GM06990 (cell line): ENCODE measurements at places on chromosomes 16 and 17.

DNA sequence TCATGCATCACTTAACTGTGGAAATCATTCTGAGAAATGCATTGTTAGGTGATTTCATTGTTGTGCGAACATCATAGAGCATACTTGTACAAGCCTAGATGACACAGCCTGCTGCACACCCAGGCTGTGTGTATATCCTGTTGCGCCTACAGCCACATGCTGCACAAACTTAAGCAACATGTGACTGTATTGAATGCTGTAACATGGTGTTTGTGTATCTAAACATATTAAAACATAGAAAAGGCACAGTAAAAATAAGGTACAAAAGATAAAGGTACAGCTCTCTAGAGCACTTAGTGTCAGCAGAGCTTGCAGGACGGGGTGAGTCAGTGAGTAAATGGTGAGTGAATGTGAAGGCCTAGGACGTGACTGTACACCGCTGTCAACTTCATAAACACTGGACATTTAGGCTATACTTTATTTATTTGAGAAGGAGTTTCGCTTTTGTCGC is 11.9 kb downstream of the FOXK2 start:
- DNase-seq = no peak

DNA sequence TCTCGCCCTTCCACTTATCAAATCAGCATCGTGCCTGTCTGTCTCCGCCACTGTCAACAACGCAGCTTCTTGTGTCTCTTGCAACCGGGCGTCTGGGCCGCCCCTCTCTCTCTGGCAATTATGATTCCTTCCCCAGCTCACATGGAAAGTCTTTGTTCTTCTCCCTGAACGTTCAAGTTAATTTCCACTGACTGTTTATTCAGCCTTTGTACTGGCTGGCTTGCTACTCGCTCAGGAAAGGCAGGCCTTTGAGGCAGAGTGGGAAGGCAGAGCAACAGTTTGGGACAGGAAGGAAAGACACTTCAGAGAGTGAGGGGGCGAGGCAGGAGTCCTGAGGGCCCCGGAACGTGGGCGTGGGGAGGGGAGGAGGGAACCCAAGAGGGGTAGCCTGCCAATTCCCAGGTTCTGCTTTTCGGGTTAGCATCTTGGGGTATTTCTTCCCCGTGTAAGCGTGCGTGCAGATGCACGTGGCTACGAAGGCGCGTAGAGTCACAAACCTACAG is 50.8 kb downstream of the AKAP1 start:
- DNase-seq = no peak

GRCh38 chr17:41064301-41064700 is 1.4 kb downstream of the KRTAP2-4 start:
- DNase-seq = no peak

GRCh38 chr17:57534863-57535248 is 210.2 kb downstream of the CCDC182 start:
- DNase-seq = no peak

DNA sequence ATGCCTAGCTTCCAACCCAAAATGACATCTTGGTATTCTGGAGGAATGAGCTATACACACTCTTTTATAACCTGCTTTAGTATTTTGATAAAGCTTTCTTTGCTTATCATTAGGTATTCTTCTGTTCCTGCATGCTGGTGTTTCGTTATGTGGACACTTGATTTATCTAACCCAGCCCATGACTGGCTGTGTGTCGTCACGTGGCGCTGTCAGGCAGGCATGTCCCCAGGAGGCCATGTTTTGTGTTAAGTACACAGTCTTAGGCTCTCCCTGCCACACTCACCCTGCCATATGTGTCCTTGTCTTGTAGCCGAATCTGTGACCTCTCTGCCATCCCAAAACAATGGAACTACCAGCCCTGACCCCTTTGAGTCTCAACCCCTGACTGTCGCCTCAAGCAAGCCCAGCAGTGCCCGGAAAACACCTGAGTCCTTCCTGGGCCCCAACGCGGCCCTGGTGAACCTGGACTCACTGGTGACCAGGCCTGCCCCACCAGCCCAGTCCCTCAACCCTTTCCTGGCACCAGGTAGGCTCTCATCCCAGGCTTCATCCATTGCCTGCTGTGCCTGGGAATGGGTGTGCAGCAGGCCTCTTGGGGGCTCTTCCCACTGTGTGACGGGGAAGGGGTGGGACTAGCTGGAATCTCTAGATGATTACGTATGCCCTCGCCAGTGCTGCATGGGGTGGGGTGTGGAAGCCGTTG is 30.8 kb downstream of the B9D1 start:
- DNase-seq = no peak

GRCh38 chr17:64655704-64656103 is 6.4 kb downstream of the SMURF2 start:
- DNase-seq = no peak

DNA sequence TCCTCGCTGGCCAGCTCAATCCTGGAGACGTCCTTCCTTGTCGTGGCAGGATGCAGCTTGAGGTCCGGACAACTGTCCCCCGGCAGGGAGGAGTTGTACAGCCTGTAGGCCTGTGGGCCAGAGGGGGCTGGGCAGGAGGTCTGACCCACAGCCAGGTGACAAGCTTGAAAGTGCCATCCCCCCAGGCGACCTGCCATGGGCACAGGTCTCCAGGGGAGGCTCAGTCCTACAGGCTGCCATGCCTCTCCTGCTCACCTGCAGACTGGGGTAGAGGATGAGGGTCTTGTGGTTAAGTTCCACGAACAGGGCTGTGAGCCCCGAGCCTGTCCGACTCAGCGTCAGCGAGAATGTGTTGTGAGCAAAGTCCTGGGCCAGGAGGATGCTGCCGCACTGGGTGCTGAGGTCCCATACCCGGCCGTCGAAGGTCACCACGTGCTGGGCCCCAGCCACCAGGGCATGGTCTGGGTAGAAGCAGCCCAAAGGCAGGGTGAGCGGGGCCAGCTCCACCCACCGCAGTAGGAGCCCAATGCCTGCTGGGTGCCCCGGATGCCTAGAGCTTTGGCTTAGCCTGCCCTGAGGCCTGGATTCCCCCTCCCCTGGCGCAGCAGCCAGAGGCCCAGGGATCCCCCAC is 39.8 kb downstream of the RMI2 start:
- DNase-seq = no peak

- no peak for DNase-seq
These were observed 15.3 kb downstream of the CYTH1 start for GRCh38 chr17:78766743-78767294.

DNA sequence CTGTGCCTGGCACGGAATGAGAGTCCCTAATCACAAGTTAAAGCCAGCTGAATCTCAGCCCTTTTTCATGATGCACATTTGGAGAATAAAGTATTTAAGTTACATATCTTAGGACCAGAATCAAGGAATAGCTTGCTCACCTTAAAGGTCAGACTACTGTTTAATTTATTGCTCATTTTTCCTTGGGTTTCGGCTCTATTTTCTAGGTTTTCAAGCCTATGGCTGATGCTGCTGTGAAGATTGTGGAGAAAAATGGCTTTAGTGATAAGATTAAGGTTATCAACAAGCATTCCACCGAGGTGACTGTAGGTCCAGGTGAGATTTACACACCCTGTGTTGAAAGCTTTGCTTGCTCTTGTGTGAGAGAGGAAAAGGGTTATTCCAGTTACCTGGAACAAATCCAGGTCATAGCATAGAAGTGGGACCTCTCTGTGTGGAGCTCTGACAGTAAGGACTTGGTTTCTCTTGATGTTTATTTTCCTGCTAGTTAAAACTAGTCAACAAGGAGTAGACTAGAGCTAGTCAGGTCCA is 18.1 kb downstream of the PRMT7 start:
- no peak for DNase-seq

DNA sequence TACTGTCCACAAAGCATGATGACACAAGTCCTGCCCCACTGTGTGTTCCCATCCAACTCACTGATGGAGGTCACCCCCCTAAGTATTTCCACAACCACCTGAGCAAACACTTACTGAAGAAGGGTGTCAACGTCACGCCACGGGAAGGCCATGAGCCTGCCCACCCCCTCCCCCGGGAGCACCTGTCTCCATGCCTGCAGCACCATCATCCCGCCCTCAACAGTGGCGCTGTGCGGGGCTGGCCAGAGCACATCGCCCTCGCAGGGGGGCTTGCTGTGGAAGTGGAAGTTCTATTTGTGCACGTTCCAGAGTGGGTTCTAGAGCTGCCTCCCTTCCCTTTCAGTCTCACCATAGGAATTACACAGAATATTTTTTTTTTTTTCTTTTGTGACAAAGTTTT is 4.3 kb upstream of the MBTPS1 start:
- no peak for DNase-seq

GRCh38 chr16:3035289-3035971 is 1.3 kb downstream of the BICDL2 start:
- no peak for DNase-seq

- DNase-seq = no peak
These were observed 382.6 kb upstream of the GOT2 start for GRCh38 chr16:59116744-59117143.

- no peak for DNase-seq
These were observed 8.4 kb upstream of the MEOX1 start for GRCh38 chr17:43669971-43670644.

GRCh38 chr17:40097931-40098845 is 2.2 kb downstream of the NR1D1 start:
- DNase-seq = no peak

DNA sequence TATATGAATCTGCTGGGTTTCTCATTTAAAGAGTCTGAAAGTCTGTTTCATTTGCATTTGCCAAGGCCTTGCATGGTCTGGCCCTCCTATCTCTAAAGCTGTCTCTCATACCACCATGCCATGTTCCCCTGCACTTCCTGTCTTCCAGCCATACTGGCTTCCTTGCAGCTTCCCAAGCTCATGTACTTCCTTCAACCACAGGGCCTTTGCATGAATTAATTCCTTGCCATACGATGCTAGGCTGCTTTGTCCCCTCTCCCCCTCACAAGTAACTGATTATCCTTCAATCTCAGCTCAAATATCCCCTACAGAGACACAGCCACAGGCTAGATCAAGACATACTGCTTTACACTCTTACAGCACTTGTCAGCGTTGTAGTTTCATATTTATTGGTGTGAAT is 5.8 kb downstream of the CRYM start:
- no peak for DNase-seq

GRCh38 chr16:51939378-51939871 is 607.5 kb downstream of the TOX3 start:
- DNase-seq = no peak

GRCh38 chr16:704047-704446 is 1.6 kb downstream of the FBXL16 start:
- no peak for DNase-seq

DNA sequence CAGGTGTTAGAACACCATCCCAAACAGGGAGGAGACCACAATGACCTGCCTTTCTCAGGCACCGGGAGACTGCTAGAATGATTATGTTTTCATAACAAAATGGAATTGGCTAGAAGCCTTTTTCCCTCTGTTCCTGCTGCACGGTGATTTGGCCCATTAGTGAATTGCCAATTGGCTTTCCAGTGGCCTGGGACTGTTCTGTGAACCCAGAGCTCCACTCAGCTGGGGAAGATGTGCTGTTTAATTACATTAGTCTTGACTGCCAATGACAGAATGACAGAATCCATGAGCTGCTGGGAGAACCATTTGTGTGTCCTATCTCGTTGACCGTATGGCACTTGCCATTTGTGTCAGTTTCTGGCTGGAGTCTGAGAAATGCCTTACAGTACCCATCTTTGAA is 242.9 kb downstream of the CDH11 start:
- no peak for DNase-seq

DNA sequence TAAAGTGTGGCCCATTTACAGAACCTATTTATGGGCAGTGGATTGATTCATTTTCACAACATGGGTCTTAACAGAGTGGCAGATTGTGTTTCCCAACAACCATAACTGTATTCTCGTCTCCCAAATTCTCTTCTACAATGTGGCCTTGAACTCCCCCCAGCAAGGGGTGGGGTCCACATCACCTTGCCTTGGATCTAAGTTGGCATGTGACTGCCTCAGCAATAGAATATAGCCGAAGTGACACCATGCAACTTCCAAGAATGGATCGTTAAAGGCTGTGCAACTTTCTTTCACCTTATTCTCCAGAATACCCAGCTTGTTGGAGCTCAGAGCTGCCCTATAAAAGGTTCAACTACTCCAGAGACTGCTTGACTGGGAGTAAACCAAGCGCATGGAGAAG is 72.0 kb upstream of the CDH5 start:
- no peak for DNase-seq

DNA sequence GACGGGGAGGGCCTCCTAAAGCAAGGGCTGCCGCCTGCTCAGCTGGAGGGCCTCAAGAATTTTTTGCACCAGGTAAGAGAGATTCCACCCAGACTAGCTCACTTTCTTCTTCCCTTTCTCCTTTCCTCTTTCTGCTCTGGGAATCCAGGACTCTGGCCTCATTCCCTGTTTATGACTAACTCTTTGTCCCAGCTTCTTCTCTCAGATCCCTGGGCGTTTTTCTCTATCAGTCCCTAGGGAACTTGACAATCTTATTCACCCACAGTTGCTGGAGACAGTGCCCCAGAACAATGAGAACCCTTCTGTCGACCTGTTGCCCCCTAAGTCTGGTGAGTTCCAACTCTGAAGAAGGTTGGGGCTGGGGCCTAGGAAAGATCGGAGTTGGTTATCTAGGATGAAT is 15.6 kb downstream of the CNTROB start:
- no peak for DNase-seq

GRCh38 chr17:3943240-3943891 is 20.9 kb downstream of the ATP2A3 start:
- DNase-seq = no peak

GRCh38 chr17:1762233-1762900 is 507 bp downstream of the SERPINF1 start:
- peak; percentile 37 for DNase-seq

DNA sequence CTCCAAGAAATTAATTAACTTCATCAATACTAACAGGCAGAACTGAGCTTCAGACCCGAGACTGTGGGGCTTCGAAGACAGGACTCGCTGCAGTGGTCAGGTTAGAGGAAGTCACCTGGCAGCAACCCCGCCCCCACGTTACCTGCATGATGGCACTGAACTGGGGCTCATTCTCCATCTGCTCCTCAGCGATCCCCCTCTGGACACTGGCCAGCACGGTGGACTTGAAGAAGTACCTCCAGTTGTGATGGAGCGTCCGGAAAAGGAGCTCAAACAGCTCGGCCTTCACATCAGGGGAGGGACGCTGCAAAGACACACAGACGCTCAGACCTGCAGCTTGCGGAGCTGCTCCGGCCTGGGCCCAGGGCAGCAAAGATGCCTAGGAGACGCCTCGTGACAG is 40.9 kb upstream of the GSG1L start:
- DNase-seq = no peak

DNA sequence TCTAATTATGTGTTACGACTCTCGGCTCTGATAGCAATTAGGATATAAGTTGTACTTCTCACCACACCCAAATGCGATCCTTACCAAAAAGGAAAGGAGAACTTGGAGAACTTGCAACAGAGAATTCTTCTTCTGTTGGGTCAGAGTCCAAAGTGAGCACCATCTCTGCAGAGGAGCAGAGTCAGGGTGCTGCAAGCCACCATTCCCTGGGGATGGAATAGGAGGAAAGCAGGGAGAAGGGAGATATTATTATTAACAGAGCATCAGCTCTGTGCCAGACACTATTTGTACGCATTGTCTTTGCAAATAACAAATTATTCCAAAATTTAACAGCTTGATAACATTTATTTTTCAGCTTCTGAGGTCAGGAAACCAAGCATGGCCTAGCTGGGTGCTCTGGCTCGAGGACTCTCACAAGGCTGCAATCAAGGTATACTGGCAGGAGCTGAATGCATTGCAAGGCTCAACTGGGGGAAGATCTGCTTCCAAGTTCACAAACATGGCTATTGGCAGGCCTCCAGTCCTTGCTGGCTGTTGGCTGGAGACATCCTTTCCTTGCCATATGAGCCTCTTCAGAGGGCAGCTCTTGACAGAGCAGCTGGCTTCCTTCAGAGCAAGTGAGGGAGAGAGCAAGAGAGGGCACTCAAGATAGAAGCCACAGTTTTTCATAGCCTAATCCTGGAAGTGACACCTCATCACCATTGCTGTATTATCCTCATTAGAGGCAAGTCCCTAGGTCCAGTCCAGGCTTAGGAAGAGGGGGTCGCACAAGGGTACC is 296.2 kb upstream of the CDH5 start:
- DNase-seq = no peak
